ENCODE measurements at places on chromosomes 11 and 22.

GRCh38 chr11:61738776-61739175, 13.7 kb upstream of the MYRF start:
- no peak for DNase-seq

- no peak for DNase-seq
Measured at GRCh38 chr22:39946126-39946502, 14.1 kb upstream of the TMA7B start.

DNA sequence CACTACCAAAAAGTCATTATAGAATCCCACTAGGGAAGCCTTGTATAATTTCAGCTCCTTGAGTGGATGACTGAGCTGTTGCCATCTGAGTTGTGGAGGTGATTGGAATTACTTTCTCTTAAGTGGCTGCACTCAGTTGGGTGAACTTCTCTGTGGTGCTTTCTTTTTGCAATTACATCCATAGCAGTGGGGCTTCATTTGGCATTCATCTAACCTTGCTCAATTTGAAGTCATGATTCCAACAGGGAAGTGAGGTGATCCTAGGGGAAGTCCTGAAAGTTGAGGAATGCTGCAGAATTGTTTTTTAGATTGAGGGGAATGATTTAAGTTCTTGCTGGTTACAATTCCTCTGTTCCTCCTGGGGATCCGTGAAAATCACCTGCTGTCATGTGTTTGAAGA, 39.6 kb downstream of the ARHGAP42 start:
- no peak for DNase-seq

- no peak for DNase-seq
Measured at GRCh38 chr11:118211006-118211405, 13.8 kb downstream of the JAML start.

DNA sequence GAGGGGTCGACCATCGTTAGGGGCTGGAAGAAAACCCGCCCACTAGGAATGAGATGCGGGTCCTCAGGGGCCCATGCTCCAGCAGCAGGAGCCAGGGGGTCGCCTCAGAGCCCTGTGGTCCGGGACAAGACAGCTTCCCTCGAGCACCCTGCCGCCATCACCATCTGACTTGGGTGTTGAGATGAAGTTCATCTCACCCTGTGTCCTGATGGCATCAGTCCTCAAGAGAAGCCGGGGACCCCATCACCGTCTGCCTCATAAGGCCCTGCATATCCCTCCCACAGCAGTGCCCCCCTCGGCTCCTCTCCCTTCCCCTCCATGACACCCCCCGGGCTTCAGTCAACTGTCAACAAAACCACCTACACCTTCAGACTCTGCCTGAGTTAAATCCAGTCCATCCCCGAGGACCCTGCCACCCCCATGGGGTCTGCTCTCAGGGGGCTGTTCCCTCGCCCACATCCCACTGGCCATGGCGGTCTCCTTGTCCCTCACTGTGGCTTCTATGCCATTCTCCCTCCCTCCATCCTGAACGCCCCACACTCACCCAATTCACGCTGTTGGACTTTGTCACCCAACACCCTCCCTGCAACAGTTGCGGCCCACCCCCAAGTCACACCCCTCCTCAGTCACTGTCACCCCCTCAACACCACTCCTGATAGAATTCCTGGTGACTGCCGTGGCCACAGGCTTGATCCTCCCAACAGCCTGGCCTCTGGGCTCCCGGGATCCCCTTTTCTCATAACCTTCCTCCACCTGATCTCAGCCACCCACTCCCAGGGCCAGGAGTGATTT, 87.7 kb upstream of the RTL6 start:
- no peak for DNase-seq

DNA sequence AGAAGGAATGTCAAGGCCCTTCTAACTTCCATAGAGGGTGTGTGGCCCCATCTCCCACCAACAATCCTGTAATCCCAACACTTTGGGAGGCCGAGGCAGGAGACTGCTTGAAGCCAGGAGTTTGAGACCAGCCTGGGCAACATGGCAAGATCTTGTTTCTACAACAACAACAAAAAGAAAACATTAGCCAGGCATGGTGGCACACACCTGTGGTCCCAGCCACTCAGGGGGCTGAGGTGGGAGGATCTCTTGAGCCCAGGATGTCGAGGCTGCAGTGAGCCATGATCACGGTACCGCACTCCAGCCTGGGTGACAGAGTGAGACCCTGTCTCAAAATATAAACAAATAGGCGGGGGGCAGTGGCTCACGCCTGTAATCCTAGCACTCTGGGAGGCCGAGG, 16.9 kb downstream of the TSPAN32 start:
- no peak for DNase-seq

DNA sequence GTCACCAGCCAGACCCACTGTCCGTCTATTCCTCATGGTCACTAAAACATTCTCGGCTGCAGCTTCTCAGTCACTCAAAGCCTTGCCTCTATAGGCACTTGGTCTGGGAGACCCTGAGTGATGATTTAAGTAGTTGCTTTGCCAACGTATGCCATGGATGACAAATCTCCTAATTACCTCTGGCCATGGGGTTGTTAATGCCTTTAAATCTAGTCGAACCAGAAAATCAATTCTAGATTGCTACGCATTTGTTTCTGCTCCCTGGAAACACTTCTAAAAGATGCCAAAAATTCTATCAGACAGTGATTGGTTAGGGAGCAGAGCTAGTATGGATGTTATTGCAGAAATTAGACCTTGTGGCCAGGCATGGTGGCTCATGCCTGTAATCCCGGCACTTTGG, 57.0 kb upstream of the RTL6 start:
- no peak for DNase-seq

DNA sequence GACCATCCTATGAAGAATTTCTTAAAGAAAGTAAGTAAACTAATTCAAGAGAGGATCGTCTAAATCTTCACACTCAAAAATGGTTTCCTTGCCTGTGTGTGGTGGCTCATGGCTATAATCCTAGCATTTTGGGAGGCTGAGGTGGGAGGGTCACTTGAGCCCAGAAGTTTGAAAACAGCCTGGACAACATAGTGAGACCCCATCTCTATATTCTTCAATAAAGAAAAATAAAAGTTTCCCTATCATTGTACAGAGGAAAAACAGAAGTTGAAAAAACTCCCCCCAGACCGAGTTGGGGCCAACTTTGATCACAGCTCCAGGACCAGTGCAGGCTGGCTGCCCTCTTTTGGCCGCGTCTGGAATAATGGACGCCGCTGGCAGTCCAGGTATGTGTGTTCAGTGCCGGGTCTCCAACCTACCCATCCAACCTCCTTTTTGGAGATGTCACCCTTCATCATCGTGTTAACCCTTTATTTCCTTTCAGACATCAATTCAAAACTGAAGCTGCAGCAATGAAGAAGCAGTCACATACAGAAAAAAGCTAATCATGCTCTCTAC, 3.0 kb downstream of the RPS25 start:
- DNase-seq: no peak

- DNase-seq: no peak
Measured at GRCh38 chr11:64638018-64638665, 47.1 kb downstream of the SLC22A12 start.

GRCh38 chr11:24896118-24896835, 399.4 kb downstream of the LUZP2 start:
- DNase-seq: no peak

GRCh38 chr11:78727816-78728215, 153.2 kb upstream of the NARS2 start:
- DNase-seq: no peak

GRCh38 chr11:18527512-18527911, 770 bp upstream of the TSG101 start:
- no peak for DNase-seq

DNA sequence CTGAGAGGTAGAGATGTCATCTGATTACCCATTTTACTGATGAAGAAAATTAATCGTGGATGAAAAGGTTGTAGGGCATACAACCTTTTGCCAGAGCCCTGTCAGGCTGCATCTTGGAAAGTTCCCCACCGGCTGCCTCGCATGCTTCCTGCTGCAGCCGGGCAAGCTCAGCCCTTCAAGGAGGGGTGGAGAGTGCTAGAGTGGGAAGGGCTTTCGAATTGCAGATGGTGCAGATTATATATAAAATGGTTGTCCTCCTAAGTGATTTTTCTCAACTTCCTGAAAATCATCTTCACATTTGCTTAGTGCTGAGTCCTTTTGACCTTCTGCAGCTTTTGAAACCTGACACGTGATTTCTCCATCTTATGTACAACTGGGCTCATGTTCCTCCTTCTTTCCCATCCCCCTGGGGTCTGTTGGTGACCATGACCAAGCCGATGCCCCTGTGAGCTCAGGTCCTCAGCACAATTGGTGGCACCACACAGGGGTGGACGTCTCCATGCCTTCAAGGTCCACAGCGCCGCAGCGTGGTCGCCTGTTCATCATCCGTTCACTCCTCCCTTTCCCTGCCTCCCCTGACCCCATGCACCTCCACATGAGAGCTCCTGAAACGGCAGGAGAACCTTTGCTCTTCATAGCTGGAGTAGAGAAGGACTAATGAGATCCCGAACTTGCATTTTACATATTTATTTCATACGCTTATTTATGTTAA, 47.6 kb upstream of the MYO18B start:
- DNase-seq: no peak

- DNase-seq: no peak
Measured at GRCh38 chr11:101555366-101555765, 28.4 kb downstream of the TRPC6 start.

DNA sequence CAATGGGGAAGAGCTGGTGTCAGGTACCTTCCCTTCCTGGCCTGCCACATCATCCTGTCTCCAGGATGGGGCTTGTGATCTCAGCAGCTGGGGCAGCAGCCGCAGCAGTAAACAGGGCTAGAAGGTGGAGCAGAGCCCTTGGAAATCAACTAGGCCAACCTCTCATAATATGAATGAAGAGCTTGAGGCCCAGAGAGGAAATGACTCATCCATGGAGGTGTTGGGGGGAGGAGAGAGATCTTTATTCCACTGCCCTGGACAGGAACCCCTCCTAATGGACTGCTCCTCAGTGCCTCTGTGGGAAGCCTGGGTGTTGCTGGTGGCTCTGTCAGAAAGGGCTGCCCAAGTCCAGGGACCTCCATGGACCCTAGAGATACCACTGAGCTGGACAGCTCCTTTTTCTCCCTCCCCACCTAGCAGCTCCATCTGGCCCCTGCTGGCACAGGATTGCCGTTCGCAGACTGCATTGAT, 111.8 kb downstream of the OSBP2 start:
- no peak for DNase-seq

DNA sequence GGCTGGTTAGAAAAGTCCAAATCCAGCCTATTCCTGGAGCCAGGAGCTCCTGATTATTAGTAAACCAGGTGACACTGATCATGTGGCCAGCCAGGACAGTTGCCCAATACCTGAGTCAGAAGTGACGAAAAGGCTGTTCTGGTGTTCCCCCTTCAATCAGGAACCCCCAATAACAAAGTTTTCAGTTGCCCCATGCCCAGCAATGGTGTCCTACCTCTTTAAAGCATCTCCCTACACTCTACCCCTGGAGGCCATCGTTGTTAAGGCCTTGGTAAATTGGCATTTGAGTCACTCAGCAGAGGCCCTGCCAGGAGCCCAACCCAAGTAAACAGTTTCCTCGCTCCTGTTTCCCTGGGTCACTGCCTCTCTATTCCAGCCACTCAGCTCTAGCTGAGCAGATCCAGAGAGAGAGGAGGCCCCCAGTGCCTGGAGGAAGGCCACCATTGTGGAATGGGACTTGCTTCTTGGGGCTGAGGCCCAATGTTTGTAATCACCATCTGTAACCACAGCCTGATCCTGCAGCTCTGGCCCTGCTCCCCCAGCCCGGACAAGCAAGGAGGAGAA, 25.0 kb downstream of the ARHGAP1 start:
- DNase-seq: no peak

GRCh38 chr22:46459347-46460065, 77.9 kb downstream of the CELSR1 start:
- no peak for DNase-seq

- no peak for DNase-seq
Measured at GRCh38 chr11:119157063-119157462, 8.2 kb downstream of the ABCG4 start.

DNA sequence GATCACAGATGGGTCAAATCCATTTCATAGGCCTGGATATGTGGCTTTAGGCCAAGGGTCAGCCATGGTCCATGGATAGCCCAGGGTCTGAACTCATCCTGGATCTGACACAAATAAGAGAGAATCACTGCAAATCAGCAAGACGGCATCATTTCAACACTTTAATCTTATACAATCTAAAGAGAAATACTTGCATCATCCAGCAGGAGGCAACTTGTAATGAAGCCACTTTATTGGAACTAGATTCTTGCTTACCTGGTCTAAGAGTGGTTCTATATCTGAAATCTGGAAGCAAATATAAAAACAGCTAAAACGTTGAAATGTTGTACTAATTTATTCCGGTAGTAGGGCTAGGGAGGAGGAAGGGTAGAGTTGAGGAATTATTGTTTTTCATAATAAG, 870.1 kb downstream of the JRKL start:
- no peak for DNase-seq

DNA sequence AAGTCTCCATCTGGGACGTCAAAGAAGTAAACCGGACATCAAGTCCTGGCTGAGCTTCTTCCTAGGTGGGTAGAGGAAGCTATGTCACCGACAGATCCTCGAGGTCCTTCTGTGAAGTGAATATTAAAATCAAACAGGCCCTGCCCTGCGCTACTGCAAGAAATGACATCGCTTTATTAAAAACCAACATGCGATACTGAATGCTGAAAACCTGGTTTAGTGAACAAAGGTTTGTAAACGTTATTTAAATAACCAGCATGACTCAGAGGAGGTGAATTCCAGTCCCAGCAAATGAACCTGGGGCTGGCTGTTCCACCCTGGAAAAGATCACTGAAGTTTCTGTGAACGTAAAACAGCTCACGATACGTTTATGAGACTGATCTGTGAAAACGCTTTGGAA, 645 bp downstream of the RTCB start:
- DNase-seq: no peak

- no peak for DNase-seq
Measured at GRCh38 chr11:33645686-33646085, 54.9 kb downstream of the C11orf91 start.

- DNase-seq: no peak
Measured at GRCh38 chr11:132154781-132155180, 784.4 kb downstream of the NTM start.

GRCh38 chr11:130031945-130032344, 29.3 kb upstream of the PRDM10 start:
- DNase-seq: no peak

- no peak for DNase-seq
Measured at GRCh38 chr11:94141511-94142307, 13.1 kb downstream of the PANX1 start.
